Right ventricle myocardium superior (tissue), 1 donor: ENCODE measurements at places on chromosomes 3 and 15. TPM values are rescaled to one million over a fixed set of nuclear protein-coding genes. Genes with fewer than 3 reads are reported as not detected.

The RFTN1 gene
- total RNA-seq: 25.8 TPM

The WDR93 gene
- 0.11 TPM for total RNA-seq

The HIGD2B gene
- not detected for total RNA-seq

The ARHGEF26 gene
- 0.97 TPM for total RNA-seq

The GSK3B gene
- total RNA-seq: 35.0 TPM

The CACNA2D2 gene
- total RNA-seq: 1.6 TPM

The ZNF774 gene
- total RNA-seq: 2.2 TPM

The RNF168 gene
- total RNA-seq: 21.3 TPM

The HPS3 gene
- 5.2 TPM for total RNA-seq

The TRAT1 gene
- total RNA-seq: not detected

The PFKFB4 gene
- 1.1 TPM for total RNA-seq

DNA sequence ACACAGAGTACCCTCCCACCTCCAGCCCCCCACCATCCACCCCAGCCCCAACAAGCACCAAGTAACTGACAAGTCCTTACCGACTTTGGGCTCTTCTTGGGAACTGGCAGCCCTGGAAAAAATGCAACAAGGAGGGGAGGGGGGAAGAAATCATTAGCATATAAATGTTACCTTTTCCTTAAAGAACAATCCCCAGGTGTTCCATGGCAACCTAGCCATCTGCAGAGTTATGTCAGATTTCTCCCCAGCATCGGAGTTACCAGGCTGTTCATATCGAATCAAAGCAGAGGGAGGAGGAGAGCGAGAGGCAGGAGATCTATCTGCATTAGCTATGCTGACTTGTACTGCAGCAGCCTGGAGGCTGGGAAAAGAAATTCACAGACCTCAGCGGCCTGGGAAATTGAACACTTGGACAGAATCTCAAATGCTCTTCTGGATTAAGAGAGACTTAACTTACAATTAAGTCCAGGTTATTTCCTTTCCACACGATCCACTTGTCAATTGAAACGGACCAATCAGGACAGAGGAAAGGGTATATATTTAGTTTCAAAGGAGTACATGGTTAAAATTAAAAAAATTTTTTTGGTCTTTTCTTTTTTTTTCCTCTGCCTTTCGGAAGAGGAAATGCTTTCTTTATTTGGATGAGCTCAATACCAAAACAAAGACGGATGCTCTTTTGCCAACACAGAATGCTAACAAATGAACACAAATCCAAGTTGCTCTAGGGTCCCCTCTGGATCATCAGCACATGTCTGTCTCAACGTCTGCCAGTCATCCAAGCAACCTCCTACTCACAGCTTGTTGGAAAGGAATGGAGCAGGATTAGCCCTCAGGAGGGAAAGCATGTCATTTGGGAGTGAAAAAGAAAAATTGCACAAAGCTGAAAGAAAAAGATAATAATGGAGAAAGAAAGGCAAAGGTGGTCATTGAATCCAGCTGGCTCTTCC lies 637.1 kb downstream of the MAGI1 start:
- no peak for DNase-seq

DNA sequence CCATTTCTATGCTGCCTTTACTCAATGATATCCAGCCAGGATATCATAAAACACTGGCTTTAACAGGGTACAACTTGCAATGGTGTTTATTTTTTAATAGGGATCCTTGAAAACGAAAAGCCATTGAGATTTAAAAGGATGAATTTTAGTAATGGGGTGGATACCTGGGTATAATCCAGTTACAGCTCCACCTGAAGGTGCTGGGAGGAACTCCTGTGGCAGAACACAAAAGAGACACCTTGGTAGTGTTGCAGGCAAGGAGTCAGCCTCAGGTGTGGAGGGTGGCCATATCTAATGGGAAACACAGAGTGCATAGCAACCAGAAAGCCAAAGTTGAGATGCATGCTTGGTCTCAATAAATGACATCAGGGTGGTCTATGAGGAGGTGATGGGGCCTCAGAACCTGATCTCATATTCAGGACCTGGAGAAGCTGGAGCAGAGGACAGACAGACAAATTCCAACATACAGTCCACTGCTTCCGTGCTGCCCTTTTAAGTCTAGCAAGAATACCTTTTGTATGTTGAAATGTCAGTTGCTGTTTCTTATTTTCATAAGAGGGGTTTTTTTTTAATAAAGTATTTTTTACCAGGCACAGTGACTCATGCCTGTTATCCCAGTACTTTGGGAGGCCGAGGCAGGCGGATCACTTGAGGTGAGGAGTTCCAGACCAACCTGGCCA lies 12.0 kb upstream of the PAQR9 start:
- no peak for DNase-seq

GRCh38 chr3:184135149-184135910 lies at the start of gene EIF2B5:
TSS of gene EIF2B5 (plus strand) at chr3:184135358. CDS start at chr3:184135386, 28 bp downstream.
- peak; percentile 95 for DNase-seq

DNA sequence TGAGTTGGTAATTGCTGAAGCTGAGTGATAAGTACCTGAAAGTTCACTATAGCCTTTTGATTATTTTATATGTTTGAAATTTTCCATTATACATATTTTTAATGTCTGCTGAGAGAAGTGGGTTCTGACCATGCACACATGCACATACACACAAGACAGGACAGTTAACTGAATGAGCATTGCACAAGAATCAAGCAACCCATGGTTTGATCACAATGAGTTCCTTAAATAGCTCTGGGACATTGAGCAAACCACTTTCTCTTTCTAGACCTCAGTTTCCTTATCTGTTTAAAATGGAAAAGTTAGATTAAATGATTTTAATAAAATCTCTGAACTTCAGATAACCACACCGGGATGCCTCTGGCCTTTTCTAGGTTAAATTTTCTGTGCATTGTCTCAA lies 26.7 kb downstream of the SNTN start:
- DNase-seq: no peak

GRCh38 chr15:85019815-85020590 lies 38.3 kb downstream of the PDE8A start:
- no peak for DNase-seq

DNA sequence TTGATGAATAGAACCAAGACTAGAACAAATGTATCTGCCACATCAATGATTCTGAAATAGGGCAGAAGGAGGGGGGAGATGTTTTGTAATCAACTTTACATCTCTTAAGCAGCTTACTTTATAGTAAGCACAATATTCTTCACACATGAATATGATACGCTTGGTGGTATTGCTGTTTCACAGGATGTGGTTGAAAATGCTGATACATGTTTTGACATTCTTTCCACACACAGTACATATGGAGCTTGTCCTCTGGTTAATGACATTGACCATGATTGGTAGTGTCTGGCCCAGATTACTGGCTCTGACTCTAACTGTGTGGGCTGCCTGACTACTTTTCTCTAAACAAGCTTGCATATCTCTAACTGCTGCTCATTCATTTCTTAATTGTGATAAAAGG lies 168.9 kb downstream of the KLHL25 start:
- DNase-seq: no peak

DNA sequence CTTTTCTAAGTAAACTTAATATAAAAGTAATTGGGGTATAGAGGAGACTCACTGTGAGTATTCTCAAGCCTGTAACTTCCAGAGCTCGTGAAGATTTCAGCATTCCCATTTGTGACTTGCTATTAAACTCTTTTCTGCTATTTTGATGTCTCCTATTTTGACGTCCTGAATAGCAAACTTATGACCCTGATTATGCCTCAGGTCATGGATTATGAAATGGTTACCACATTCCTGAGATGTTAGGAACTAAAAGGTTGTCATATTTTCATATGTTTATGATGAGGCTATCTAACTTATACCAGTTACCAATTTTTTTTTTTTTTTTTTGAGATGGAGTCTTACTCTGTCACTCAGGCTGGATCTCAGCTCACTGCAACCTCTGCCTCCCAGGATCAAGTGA lies 105.5 kb downstream of the ATG7 start:
- DNase-seq: no peak

DNA sequence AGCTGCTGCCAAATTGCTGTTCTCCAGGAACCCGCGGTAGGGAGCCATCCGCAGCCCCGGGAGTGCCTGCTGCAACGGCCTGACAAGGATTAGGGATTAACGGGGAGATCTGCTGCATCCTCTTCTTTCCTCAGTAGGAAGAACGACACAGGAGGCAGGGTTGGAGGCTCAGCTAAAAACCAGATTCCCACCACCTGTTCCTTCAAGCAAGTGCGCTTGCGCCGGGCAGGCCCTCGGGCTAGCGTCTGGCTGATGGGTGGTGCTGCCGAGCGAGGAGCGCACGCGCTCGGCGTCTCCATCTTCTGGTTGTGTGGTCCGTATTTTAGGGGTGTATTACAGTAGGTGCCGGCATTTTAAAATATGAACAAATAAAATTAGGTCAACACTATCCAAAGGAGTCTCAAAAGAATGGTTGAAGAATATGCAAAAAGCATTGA lies 25.4 kb upstream of the SLC25A26 start:
- DNase-seq: peak; percentile 70

DNA sequence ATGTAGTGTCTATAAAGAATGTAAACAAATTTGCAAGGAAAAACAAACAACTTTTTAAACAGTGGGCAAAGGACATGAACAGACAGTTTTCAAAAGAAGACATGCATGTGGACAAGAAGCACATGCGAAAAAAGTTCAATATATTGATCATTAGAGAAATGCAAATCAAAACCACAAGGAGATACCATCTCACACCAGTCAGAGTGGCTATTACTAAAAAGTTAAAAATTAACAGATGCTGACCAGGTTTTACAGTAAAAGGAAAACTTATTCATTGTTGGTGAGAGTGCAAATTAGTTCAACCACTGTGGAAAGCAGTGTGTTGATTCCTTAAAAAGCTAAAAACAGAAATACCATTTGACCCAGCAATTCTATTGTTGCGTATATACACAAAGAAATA lies 47.1 kb upstream of the LSAMP start:
- no peak for DNase-seq

DNA sequence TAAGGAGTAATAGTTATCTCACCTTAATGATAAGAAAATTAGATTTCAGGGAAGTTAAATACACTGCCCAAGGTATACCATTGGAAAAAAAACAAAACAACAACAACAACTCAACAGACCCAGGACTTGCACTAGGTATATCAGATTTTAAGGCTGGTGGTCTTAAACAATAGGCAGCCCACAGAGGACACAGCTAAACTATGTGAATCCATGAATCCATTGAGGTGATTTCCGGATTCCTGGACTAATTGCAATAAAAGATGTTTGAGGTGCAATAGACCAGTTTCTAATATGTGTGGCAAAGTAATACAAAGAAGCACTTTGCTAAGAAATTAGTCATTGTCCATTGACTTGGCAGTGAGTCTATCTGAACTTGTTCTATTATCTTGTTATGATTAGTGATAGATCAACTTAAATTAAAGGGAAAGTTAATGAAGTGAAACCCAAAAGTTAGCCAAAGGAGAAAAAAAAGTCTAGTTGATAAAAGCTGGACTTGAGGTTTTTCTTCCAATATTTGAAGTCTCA lies 60.9 kb upstream of the MAGI1 start:
- DNase-seq: no peak

GRCh38 chr3:123153125-123154019 lies 48.4 kb upstream of the SEC22A start:
- no peak for DNase-seq

DNA sequence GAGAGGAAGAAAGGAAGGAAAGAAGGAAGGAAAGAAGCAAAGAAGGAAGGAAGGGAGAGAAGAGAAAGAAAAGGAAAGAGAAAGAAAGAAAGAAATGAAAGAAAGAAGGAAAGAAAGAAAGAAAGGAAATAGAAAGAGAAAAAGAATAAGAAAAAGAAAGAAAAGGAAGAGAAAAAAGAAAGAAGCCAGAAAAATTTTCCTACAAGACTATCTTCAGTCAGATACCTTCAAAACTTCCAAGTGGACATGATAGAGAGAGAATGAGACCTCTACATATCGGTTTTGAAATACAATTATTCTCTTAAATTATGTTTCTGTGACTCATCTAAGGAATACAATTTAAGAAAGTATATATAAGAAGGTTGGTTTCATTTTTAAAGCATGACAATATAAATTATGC lies 1369.0 kb downstream of the ZPLD1 start:
- DNase-seq: no peak

- no peak for DNase-seq
Observed at GRCh38 chr3:148240351-148240750, 457.4 kb upstream of the AGTR1 start.

- DNase-seq: no peak
Observed at GRCh38 chr3:177744873-177745606, 547.8 kb upstream of the TBL1XR1 start.

DNA sequence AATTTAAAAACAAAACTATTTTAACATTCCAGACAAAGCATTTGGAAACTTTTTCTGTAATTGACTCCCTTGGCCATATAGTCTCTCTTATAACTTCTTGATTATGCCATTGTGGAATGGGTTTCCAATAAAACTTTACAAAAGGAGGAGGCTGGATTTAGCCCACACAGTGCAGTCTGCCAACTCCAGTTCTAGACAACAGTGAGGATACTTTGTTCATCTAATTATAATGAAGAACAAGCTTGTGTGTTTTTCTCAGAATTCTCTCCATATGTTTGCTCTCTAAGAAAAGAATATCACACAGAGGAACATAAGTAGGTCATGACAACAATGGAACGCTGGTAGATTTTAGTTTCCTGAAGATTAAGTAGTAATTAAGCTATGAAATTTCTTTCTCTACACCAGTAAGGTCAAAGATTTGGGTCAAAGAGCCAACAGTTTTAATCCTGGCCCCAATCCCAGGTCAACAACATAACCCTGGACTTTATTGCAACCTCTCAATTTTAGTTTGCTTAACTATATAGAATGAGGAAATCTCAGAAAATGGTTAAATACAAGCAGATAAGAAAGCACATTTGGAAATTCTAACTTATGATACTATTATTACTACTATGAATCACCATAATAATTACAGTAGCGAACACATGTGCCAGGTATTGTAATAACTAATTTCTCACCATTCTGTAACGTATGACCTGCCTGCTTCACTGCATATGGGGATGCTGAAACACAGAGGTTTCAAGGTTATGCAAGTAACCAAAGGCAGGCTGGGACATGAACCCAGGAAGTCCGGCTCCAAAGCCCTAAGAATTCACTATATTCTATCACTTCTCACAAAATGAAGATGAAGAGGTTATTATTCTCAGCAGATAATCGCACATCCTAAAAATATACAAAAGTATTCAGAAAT lies 65.7 kb downstream of the TJP1 start:
- no peak for DNase-seq

DNA sequence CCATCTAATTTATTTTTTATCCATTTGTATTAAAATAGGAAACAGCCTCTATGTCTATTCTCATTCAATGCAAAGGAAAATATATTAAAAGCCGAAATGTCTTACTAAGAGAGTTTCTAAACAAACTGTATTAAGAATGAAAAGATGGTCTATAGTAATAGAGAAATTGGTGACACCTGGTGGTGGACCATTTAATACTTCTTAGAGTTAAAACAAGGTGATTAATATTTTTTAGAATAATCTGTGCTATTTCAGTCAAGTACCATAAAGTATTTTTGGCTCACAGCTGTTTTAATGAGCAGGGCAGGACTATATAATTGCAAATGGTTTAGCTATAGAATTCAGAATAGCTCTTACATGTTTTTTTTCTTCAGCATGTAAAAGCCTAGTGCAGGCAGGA lies 55.7 kb downstream of the SYNPR start:
- no peak for DNase-seq

GRCh38 chr15:58475573-58476524 lies 44.1 kb downstream of the LIPC start:
- no peak for DNase-seq
